ENCODE measurements at places on chromosomes 3 and 15.
A peak's percentile ranks its signal among the peaks of the same experiment; 100 is the strongest.

- no peak for DNase-seq
Observed at GRCh38 chr3:159813822-159814531, 174.7 kb upstream of the IL12A start.

DNA sequence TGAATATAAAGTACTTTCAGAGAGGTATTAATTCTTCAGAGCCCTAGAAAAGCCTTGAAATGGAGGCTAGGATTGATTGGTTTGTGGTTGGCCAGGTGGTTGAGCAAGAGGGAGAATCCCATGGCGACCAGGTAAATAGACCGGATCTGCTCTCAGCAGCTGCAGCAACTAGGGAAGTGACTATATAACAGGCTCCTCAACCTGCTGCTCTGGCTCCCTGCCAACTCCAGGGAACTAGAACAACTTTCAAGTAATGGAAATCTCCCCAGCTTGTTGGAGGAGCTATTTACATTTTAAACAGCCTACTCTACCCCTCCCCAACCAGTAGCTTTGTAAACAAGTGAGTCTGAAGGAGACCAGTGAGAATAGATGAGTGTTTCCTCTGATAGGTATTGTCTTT, 121.8 kb upstream of the CADM2 start:
- no peak for DNase-seq

- peak; percentile 29 for DNase-seq
Observed at GRCh38 chr15:39403640-39404117, 177.2 kb upstream of the THBS1 start.

DNA sequence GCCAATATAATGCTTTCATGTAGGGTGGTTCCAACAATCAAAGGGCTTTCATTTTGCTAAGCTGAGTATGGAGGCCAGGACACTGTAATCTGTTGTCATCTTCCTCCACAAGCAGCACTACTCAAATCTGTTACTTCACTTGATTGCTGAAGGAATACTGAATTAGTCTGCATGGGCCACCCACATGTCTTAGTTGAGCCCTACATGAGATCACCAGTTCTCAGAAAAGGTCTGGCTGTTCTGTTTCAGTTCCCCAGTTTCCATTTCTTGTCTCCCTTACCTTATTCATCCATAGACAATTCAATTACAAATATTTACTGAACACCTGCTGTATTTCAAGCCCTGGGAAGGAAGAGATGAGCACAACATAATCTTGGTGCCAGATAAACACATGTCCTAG, 119.2 kb downstream of the FHIT start:
- no peak for DNase-seq

- no peak for DNase-seq
Observed at GRCh38 chr3:2599471-2599870, 500.8 kb downstream of the CNTN4 start.

GRCh38 chr3:140823106-140823505, 118.5 kb upstream of the SLC25A36 start:
- no peak for DNase-seq

GRCh38 chr3:39569095-39569494, 101.6 kb downstream of the MOBP start:
- DNase-seq, result no peak

DNA sequence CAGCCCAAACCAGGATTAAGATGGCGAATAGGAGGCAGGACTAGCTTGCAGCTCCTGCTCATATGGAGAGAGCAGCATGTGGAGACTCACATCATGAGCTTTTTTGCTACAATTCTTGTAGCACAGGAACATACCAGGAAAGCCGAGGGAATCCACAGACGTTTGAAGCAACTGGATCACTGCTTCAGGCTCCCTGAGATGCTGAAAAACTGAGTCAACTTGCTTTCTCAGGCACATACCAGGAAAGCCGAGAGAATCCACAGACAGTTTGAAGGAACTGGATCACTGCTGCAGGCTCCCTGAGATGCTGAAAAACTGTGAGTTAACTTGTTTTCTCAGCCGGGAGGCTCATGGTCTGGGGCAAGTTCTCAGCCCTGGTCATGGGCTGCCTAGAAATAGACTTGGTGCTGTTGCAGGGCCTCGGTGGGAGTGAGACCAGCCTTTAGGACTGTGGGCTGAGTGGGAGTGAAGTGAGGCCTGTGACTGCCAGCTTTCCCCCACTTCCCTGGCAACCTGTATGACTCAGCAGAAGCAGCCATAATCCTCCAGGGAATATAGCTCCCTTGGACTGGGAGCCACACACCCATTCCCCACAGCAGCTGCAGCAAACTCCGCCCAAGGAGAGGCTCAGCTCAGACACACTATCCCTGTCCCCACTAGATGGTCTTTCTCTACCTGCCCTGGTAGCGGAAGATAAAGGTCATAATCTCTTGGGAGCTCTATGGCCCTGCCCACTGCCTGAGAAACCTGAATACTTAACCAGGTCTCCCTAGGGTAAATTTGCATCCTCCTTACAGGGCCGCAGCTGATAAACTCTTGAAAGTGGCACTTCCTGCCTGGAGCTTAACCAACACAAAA, 51.9 kb upstream of the PFN2 start:
- no peak for DNase-seq

DNA sequence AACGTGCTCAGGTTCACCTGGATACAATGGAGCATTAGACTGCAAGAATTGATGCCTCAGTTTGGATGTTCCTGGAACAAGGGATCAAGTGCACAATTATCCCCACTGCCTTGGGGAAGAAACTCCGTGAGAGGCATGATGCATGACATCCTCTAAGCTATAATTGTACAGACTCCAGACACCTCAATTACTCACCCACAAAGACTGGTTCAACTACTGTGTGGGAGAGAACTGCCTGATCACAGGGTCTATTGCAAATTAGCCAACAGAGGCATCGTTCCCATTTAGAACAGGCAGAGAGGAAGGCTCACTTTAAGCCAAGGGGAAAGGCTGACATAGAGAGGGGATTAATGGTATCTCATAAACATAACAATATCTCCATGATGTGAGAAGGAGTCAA, 43.5 kb downstream of the ARRDC4 start:
- DNase-seq, result no peak

DNA sequence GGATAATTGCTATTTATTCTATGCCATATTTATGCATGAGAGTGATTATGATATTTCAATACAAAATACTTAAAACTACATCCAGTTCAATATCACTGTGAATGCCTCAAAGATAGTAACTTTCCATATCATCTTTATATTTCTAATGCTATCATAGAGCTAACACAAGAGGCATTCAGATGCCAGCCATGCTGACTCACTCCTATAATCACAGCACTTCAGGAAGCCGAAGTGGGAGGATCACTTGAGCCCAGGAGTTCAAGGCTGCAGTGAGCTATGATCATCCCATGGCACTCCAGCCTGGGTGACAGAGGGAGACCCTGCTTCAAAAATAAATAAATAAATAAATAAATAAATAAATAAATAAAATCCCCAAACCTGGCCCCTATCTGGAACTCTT, 498.7 kb downstream of the EPHA3 start:
- no peak for DNase-seq

DNA sequence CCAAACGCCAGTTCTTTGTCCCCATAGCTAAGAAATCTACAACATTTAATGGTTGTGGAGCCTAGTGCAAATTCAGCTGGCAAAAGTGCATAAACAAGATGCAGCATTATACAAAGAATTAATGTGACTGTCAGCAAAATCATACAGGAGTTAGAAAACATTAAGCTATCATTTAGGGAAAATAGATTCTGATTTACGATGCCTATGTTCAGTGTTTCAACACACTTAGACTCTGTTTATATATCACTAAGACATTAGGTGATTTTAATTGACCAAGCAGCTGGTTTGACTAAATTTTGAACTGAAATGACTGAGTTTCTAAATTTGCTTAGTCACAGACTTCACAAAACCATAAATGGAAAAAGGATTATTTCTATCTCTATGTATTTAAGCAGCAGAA, 1076.8 kb downstream of the TBL1XR1 start:
- no peak for DNase-seq

DNA sequence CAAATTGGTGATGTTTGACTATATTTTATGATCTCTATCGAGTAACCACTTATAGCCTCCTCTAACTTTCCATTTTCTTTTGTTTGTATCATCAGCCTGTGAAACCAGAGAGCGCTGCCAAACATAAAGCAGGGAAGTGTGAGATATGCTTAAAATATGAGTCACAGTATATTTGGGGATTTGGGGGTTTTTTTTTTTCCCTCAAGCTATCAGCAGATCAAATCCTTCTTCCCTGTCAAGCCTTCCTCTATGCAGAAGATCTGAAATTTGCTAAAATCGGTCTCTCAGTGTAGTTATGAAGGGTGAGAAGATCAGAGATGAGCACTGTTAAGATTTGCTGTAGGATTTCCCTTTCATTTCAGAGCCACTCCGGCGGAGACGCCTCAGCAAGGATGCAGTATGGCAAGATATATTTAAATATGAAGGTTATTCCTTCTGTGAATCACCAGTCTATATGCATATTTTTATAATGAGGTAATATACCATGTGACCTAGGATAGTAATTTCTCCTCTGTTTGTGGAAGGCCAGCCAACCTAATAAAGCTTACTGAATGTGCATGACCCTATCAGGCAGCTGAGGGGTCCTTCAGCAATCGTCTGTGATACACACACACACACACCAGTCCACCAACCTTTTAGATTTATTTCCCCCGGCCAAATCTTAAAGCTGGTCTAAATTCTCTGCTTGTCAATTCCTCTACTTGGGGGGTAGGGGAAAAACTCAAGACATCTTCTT, 474.1 kb downstream of the FOXP1 start:
- DNase-seq, result no peak

GRCh38 chr15:52391069-52391468, 95.5 kb upstream of the MYO5C start:
- no peak for DNase-seq

DNA sequence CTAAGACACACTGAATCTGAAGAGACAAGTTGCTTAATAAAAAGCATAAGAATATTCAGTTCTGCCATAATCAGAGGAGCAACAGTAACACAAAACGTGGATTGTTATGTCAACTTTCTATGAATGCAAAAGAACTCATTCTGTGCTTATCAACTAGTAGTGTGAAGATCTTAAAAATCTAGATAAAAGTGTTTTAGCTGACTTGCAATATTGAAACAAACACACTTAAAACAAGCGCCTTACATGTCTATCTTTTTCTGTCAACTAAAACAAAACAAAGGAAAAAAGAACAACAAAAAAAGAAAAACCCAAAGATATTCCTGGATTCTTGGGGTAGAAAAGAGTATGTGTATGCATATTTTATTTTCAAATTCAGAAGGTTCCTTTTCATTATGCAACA, 37.7 kb downstream of the TASOR start:
- no peak for DNase-seq

DNA sequence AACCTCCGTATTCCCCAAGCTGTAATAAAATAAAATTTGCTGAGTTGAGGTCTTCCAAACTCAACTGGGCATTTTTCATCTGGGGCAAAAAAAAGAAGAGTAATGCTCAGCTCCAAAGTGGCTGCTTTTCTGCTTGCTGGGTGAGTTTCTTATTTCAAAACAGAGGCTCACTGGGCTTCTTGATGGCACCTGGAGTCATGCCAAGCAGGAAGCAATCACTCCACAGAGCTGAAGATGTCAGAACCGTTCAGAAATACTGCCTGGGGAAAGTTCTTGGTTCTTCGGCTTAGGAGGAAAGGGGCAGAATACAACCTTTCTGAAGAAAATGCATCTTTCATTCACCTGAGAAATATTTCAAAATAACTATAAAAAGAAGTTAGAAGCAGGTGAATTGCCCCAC, 4.1 kb downstream of the CCR9 start:
- no peak for DNase-seq

DNA sequence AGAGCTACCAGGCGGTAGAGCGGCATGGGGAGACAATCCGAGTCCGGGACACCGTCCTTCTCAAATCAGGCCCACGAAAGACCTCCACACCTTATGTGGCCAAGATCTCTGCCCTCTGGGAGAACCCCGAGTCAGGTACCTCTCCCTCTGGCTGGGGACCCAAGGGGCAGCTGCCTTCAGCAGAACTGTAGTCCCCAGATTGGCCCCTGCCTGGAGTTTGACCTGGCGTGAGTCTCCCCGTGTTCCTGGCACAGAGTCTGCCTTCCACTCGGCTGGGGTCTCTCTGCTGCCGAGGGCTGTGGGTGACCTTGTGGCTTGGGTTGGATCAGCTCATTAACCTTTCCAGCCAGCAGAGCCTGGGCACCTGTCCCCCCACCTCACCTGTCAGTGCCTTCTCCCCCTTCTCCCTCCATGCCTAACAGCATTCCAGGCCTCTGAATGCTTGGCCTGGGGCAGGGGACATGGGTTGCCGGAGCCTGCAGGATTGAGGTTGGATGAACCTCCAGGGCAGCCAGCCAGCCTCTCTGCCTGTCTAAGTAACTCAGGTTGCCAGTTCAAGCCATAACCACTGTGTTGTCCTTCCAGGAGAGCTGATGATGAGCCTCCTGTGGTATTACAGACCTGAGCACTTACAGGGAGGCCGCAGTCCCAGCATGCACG, 6.8 kb upstream of the CHST14 start:
- DNase-seq, result no peak

DNA sequence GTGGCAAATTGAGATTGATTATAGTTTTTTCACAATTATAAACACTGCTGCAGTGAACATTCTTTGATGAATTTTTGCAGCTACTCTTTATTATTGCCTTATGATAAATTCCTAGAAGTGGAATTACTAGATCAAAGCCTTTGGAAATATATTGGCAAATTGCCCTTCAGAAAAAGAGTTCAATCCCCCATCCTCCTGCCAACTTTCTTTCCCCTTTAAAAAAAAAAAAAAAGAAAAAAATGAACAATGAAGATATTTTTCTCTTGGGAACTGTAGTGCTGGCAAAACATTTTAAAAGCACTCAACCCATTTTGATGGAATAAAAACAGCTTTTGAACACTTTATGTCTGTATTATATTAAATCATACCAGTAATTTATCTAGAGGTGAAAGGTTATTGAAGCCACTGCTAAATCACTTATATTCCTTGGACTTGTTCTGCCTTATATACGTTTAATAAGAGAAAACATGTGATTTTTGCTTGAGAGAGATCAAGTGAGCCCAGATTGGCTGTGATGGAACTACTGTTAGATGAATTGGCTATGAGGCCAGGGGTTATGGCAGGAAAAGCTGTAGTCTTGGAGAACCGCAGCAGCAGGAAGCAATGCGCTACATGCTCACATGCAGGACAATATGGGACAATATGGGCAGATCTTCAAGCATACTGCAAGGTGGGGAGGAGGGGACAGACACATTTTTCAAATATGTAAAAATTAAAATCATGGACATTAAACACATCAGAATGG, 212.8 kb upstream of the C2CD4B start:
- no peak for DNase-seq

- DNase-seq, result no peak
Observed at GRCh38 chr3:133386876-133387275, 13.0 kb upstream of the BFSP2 start.

DNA sequence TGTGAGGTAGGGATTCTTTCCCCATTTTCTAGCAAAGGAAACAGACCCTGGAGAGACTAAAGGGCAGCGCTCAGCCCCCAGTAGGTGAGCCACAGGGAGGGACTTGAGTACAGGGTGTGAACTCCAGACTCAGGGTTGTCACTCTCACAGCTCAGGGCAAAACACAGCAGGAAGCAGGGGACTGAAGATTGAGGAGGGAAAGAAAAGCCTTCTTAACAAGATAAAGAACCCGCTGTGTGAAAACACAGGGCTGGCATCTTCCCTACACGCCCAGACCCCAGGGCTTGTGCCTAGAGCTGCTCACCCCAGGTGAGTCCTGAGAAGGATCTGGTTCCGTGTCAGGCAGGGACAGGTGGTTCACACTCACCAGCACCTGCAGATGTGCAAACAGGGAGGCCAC, 59.6 kb downstream of the ABTB1 start:
- no peak for DNase-seq

Data from glomerular endothelial cell (primary cell).